ENCODE measurements at places on chromosomes 16 and 17. TPM values are rescaled to one million over a fixed set of nuclear protein-coding genes. Genes with fewer than 3 reads are reported as not detected.

Gene C17orf107
- total RNA-seq = 10.0 TPM

Gene SPNS3
- total RNA-seq = 1.0 TPM

Gene SPATA22
- total RNA-seq = 2.5 TPM

Gene B4GALNT2
- 0.07 TPM for total RNA-seq

Gene UBB
- total RNA-seq = 1,715 TPM
